Stimulated activated CD4-positive, alpha-beta T cell treated with anti-CD3 and anti-CD28 coated beads, Interleukin-12 subunit alpha, Interleukin-12 subunit beta, amount 100 ng/mL, for 48 hours (primary cell): ENCODE measurements at places on chromosomes 6 and 20.

DNA sequence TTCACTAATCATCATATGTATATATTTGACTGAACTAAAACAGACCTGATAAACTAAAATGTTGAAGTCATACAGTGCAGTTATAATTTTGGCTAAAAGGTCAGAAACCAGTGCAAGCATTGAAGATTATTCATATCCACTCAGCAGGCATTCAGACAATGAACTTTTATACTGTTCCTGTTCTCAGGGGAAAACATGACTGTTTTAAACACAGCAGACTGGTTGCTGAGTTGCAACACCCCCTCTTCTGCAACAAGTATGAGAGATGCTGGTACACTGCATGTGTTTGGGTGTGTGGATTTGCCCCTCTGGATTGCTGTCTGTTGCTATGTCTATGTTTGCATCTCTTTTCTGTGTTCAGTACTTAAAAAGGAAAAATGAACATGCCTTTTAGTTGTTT is 206.8 kb downstream of the EYA4 start:
- DNase-seq: no peak

DNA sequence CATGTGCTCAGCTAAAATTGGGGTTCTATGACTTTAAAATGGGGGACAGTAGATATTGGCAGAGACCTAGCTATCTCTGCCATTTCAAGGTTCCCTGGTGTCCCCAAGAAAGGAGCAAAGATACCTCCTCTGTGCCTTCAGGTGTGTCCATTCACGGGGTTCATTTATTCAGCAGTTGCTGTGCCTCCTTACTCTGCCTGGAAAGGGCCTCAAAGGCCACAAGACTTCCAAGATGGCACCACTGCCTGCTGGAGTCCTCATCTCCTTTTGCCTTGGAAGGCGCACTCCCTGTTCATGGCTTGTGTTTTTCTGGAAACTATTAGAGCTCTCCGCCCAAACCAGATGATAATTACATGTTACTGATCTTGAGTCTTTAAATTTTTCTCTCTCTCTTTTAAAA is 3.9 kb upstream of the ZBP1 start:
- no peak for DNase-seq

DNA sequence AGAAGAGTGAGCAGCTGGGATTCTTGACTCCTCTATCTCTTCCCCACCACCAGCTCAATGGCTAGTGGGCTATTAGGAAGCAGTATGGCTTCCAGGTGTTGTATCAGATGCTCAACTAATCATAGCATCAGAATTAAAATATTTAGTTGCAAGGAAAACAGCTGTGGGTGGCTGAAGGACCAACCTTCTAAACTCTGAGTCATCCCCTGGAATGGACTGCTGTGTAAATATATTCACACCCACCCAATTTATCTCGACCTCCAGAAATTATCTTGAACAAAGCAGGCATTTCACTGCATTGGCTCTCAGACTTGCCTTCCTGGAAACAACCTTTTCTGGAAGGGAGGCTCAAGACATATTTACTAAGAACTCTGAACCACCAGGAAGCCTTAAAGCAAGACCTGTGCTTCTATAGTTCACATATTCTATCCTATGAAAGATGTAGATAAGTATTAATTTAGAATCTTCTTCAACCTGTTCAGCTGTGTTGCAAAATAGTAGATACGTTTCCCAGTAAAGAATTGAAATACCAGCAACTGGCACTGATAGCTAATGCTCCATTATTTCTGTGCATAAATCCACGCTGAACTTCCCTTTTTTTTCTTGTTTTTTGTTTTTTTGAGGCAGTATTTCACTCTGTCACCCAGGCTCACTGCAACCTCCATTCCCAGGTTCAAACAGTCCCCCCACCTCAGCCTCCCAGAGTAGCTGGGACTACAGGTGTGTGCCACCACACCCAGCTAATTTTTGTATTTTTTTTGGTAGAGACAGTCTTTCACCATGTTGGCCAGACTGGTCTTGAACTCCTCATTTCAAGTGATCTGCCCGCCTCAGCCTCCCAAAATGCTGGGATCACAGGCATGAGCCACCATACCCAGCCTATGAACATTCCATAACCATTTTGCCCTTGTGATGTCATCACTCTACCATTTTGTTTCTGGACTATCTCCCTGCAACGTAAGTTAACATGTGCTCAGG is 56.9 kb upstream of the CD2AP start:
- no peak for DNase-seq

GRCh38 chr20:49664612-49665313 is 48.9 kb downstream of the B4GALT5 start:
- DNase-seq: no peak

DNA sequence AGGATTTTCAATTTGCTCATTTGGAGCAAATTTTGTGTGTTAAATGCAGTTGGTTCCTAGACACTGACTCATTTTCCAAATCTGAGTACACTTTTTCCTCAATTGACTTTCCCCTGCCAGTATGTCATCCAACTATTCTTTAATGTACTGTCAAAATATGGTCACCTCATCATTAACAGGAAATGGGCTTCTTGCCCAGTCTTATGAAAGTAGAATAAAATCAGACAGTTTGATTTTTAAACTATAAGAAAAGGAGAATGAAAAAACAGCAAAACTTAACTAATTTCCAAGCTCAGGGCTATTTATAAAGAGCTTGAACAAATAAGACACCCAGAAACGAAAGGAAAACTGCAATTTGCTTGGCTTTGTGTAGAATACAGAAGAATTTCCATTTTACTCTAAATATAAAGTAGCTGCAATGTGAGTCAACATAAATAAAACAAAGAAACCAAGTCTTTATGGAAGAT is 43.7 kb upstream of the RAB23 start:
- no peak for DNase-seq

- no peak for DNase-seq
Observed at GRCh38 chr6:88920774-88921733, 42.4 kb downstream of the RNGTT start.

DNA sequence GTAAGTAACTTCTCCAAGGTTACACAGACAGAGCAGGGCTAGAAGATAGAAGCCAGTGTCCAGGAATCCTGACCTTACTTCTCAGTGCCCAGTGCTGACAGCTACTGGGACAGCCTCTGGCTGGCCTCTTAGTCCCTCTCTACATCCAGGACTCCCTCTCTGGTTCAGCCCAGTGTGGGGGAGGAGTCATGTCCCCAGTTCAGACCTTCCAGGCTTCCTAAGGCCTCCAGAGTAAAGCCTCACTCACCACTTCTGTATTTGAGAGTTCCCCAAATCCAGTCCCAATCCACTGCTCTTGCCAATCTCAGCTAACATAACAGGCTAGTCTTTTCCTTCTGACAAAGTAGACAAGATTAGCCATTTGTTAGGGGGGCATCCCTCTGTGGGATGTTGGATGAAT is 36.9 kb upstream of the EPB41L1 start:
- no peak for DNase-seq

GRCh38 chr20:62159839-62160238 is 16.3 kb downstream of the SS18L1 start:
- DNase-seq: peak; percentile 74

DNA sequence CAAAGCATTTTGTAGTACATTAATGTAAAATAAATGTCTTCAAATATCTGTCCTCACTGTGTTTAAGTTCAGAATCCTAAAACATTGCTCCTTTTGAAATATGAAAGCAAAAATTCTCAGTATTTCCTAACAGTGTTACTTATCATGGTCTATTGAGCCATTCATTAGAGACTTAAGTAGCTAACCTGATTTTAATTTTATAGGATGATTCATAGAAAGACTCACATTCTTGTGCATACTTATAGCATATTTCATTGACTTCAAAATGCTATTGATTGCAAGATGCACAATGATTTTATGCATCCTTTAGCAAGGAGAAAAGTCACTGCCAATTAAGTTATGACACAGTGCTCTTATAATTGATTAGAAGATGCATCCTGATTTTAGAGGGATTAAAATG is 85.7 kb downstream of the HIVEP1 start:
- DNase-seq: no peak

DNA sequence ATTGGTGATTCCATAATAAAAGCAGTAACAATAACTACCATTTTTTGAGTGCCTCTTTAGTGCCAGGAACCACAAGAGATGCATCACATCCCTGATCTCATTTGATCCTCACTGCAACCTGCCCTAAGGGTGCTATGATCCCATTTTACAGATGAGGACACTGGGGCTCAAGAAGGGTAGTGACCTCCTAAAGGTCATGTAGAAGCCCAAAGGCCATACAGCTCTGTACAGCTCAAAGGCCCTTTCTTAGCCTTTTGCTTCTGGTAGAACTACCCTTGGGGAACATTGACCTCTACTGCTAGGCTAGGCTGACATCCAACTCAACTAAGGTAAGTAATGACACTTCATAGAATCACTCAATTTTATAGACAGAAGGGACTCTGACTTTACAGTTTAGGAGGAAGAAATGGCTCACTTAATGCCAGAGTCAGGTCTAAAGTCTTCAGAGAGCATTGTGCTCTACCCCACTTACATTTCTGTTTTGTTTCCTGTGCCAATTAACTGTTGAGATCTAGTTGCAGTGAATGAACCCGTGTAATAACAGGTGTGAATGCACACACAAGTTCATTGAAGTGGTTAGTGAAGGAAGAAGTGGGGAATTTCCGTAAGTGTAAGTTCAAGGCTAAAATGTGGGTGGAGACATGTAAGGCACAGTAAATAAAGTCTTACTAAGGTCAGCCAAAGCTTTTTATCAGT is 10.7 kb downstream of the SLC9A8 start:
- no peak for DNase-seq

DNA sequence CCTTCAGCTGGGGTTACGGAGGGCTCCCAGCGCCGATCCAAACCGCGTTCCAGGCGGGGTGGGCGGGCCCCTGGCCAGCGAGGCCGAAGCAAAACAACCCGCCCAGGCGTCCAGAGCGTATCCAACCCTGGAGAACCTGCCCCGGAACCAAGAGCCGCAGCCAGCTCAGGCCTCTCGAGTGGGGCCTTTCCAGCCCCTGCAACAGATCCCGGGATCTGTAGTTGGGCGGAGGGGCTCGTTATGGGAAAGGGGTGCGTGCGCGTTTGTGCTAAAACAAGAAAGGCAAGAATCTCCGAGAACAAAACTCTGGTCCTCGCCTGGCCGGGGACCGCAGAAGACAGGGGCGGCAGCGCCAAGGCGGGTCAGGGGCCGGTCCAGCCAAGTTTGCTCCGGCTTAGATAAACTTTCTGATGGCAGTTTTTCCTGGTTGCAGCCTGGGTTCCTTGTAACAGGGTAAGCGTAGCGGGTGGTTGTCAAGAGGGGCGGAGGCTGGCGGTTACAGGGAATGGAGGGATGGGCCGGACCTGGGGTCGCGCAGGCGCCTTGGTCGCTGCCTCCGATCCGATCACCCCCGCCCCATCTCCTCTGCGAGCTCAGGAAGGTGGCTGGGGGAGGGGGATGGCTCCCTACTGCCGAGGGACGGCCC is 448 bp upstream of the RIN2 start:
- DNase-seq: no peak

- no peak for DNase-seq
Observed at GRCh38 chr20:33009214-33010132, 2.0 kb downstream of the BPIFB2 start.

GRCh38 chr6:79413562-79414002 is 123.6 kb downstream of the LCA5 start:
- no peak for DNase-seq
